ENCODE measurements at places on chromosomes 1 and 21.

DNA sequence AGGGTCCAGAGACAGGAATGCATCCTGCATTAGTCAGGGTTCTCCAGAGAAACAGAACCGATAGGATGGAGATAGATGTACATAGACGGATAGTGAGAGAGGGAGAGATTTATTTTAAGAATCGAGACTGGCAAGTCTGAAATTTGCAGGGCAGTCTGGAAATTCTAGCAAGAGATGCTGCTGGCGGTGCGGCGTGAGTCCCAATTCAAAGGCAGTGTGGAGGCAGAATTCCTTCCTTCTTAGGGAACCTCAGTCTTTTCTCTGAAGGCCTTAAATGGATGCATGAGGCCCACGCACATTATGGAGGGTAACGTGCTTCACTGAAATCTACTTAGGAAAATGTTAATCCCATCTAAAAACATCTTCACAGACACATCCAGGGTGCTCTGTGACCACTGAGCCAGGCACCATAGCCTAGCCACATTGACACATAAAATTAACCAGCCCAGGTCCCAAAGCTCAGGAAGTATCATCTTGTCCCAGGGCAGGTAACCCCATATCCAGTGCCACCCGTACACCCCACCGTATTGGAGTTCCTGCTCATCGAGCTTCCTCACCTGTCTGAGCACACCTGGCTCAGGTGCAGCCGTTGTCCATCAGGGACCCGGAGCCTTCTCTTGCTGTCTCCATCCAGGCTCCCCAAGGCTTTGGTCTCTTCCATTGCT lies 9.7 kb upstream of the PKNOX1 start:
- no peaks in the 10 kb centered on the region for H3K27me3 ChIP-seq
- no peaks in the 10 kb centered on the region for H3K36me3 ChIP-seq
- H3K4me3 ChIP-seq, result no peak overlapping the region
- DNase-seq, result peak; percentile 27

DNA sequence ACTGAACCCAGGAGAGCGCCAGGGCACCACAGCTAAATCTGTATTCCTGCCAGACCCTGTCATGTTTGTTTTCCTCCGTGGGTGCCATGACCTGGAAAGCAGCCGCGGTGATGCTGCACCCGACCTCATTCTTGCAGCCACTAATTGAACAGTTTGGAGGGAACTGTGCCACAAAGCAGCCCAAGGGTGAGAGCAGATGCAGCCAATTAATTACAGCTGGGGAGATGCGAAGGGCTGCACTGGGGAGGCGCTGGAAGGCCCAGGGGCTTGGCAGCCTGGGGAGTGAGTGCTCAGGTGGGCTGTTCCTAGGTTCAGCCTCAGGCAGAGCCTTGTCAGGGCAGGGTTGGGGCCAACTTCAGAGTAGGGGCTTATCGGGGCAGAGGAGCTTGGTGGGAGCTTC lies 158.4 kb upstream of the CD34 start:
- no peaks in the 10 kb centered on the region for H3K27me3 ChIP-seq
- DNase-seq, result no peak
- H3K36me3 ChIP-seq, result no peaks in the 10 kb centered on the region
- no peak overlapping the region for H3K27ac ChIP-seq
- H3K4me3 ChIP-seq, result no peak overlapping the region

DNA sequence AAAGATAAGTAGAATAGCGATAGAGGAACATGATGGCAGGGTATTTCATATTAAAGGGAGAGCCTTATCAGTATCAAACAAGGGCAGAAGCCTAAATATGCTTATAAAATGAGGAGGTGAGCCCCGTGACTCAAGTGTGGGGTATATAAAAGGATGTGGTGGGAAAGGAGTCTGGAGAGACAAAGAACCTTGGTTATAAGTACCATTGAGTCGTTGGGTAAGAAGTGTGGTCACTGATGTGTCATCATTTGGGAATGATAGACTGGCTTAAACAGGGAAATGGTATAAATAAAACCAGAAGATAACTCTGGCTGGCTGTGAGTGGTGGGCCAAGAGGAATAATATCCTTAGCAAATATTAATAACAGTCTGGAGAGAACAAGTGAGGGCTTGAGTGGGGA lies 10.9 kb upstream of the CD5L start:
- peaks cover 6% of the 10 kb centered on the region for H3K27me3 ChIP-seq
- H3K27ac ChIP-seq, result no peak overlapping the region
- DNase-seq, result no peak
- H3K4me1 ChIP-seq, result peaks cover 26% of the 10 kb centered on the region

DNA sequence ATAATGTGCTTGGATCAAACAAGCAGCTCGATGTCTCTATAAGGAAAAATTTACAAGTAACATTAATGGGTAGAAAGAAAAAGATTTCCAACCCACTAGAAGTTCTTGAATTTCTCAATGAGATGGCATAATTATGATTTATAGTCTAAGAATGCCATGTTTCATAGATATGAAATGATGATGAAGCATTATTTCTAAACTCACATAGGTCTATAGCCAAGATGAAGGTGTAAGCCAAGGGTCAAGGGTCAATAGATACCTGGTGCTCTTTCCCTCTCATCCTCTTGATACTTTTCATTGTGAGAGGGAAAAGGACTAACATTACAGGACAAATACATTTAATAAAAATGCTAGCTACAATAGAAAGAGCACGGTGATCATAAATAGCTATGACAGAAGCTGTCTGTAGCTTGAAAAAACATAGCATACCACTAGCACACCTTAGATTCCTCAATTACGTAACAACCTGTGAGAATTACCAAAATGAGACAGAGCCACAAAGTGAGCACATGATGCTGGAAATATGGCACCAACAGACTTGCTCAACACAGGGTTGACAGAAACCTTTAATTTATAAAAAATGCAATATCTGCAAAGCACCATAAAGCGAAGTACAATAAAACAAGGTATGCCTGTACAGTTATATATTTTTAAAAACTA lies 26.3 kb upstream of the F13B start:
- no peak overlapping the region for H3K4me3 ChIP-seq
- no peak overlapping the region for H3K27ac ChIP-seq
- no peak for DNase-seq
- no peaks in the 10 kb centered on the region for H3K36me3 ChIP-seq
- H3K27me3 ChIP-seq, result no peaks in the 10 kb centered on the region
- H3K4me1 ChIP-seq, result no peaks in the 10 kb centered on the region

DNA sequence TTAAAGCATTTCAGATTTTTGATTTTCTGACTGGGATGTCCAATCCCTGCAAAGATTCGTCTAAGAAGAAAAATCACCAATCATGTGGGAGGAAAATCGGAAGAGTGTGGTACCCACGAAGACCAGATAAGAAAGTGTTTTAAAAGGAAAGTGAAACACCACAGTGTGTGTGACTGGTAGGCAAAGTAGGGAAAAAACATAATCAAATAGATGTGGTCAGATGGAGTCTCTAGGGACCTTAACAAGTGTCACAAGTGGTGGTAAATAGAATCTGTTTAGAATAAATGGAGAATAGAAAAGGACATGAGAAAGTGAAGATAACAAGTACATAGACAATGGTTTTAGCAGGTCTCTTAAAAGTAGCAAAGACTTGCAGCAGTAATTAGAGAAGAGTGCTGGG lies 154.6 kb downstream of the SLC30A10 start:
- no peak overlapping the region for H3K4me3 ChIP-seq
- no peak overlapping the region for H3K27ac ChIP-seq
- no peak for DNase-seq
- H3K4me1 ChIP-seq, result no peaks in the 10 kb centered on the region
